ENCODE measurements at places on chromosomes 1 and 21.

GRCh38 chr1:67612788-67613241, 72.2 kb upstream of the GADD45A start:
- DNase-seq: no peak

- DNase-seq: no peak
Measured at GRCh38 chr21:46604975-46605766, at the start of gene S100B. S100B (minus strand) TSS chr21:46605082; CDS start chr21:46602415, 2,667 bp downstream.

DNA sequence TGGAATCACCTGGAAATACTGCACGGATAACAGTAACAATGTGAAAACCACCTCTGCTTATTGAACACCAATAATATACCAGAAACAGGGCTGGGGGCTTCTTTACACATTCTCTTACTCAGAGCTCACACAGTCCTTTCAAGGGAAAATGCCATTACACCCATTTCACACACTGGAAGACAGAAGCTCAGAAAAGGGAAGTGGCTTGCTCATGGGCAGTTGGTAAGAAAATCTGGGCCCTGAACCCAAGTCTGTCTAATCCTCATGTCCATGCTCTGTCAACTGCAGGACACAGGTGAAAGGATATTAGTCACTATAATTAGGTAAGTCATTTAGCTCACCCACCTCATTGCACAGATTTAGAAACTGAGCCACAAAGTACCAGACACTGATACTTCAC, 18.6 kb downstream of the C8A start:
- no peak for DNase-seq

DNA sequence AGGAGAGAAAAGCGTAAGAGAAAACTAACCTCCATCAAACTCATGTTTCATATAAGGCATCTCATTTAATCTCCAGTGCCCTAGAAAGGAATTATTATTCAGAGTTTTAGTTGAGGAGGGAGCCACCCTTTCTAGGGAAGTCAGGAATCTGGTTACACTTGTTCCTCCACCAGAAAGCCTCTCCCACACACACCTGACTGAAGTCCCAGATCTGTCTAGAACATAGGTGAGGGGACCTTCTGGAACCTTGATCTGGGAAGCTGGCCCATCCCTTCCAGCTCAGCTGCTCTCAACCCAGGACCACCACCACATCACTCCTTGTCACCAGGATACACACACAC, 1.9 kb upstream of the DENND2D start:
- no peak for DNase-seq

- DNase-seq: no peak
Measured at GRCh38 chr21:46666941-46667740, 31.7 kb downstream of the PRMT2 start.

DNA sequence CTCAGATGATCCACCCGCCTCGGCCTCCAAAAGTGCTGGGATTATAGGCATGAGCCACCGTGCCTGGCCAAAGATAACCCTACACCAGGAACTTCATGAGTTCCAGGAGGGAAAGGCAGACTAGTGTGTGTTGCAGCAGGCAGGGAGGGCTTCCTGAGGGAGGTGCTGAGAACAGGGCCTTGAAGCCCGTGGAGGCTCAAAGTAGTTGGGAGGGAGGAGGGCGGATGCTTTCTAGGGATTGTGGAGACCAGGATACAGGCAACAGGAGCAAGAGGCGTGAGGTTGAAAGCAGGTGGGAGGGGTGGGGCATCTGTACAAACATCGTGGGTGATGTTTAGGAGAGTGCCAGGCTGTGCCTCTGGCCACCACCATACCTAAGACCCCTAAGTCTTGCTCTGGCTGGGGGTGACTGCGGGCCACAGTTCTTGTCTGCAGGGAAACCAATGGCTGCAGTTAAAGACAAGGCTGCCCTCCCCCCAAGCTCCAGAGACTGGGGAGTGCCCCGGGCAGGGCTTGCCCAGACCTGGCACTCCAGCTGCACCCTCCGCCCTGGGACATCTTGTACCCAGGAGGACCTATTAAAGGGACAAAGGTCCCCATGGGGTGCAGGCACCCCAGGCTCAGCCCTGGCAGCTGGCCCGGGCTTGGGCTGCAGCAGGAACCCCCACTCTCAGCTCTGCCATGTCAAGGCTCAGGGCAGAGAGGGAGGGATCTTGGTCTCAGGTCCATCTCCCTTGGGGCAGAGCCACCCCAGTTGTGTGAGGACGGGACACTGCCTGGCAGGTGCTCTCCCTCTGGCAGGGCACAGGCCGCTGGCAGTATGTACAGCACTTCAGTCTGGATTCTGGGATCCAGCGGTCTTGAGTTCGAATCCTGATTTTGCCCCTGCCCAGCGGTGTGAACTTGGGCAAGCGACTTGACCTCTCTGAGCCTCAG, 22.1 kb upstream of the CASZ1 start:
- no peak for DNase-seq

DNA sequence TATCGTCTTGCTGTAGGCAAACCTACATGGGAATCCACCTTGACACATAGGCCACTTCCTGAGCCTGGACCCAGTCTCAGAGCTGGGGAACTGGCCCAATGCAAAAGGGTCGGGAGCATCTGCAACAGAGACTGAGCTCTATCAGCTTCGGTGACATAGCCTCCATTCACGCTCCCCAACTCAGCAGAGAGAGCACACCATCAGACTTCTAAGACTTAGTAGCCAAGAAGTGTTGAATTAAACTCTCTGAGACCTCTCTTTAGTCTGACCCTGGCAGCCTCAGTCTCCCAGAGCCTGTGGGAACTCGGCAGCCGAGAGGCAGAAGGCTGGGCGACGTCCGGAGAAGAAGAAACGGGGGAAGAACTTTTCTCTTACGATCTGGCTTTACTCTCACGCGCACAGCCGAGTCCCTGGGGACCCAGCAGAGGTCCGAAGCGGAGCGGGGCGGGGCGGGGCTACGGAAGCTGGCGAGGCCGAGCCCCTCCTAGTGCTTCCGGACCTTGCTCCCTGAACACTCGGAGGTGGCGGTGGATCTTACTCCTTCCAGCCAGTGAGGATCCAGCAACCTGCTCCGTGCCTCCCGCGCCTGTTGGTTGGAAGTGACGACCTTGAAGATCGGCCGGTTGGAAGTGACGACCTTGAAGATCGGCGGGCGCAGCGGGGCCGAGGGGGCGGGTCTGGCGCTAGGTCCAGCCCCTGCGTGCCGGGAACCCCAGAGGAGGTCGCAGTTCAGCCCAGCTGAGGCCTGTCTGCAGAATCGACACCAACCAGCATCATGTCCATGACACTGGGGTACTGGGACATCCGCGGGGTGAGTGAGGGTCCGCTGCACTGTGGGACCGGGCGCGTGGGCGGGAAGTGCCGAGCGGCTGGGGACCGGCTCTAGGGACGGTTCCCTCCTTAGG, at the start of gene GSTM4:
TSS of gene GSTM4 (plus strand) at position 485 of the 905 bp plus-strand sequence. CDS start at position 776, 291 bp downstream.
- peak; percentile 95 for DNase-seq

DNA sequence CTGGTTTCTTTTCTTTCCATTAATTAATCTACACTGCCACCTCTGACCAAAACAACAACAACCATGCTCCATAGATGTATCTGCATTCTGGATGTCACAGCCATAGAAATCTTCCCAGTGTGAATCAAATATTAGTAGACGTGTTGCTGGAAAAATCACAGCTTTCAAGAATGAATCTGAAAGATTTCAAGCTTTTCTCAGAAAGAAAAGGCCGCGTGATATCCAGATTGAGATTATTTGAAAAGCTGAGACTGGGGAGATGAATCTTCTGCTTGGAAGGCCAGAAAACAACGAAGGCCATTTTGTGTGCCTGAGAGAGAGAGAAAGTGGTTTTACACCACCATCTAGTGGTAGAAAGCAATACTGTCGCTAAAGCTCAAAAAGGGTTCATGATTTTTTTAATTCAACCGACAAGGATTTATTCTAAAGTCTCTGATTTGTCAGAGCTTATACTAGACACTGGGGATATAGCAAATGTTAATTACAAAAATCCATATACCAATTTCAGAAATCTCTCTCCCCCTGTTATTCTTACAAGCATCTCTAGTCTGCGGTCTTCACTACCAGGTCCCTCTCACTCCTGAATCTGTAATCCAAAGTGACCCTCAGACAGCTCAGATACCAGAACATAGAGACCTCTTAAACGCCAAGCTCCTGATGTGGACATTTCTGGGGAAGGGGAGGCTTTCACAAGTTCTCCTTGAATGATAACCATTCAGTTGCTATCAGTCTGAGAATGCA, 87.5 kb upstream of the SGIP1 start:
- DNase-seq: peak; percentile 50

DNA sequence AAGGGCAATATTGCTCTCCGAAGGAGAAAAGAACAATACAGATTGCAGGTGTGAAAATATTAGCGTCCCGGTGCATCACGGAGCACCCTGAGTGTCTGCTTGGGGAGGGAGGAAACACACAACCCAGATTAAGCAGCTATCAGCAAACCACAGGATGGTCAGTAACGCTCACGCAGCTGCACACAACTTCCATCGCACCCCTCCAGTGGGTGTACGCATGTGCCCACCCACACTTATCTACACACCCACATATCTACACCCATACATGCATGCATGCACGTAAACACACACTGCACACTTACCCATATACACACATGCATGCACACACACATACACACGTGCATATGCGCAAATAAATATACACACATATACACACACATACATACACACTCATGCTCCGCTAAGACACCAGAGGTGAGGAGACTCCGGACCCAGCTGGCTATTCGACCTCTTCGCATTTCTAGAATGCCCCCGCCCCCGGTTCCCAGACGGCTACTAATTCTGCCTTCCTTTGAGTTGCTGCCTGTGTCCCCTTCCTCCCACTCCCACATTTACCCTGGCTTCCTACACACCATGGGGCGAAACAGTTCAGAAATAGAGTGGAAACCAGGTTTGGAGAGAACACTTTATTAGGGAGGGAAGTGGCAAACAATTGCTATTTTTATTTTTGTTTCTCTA, 26.2 kb downstream of the ITPKB start:
- no peak for DNase-seq

- DNase-seq: peak; percentile 90
Measured at GRCh38 chr1:15975358-15975804, 520 bp downstream of the ZBTB17 start.

- no peak for DNase-seq
Measured at GRCh38 chr1:11013160-11013531, 692 bp downstream of the TARDBP start.

GRCh38 chr1:61428146-61428545, 296.8 kb downstream of the TM2D1 start:
- DNase-seq: no peak

DNA sequence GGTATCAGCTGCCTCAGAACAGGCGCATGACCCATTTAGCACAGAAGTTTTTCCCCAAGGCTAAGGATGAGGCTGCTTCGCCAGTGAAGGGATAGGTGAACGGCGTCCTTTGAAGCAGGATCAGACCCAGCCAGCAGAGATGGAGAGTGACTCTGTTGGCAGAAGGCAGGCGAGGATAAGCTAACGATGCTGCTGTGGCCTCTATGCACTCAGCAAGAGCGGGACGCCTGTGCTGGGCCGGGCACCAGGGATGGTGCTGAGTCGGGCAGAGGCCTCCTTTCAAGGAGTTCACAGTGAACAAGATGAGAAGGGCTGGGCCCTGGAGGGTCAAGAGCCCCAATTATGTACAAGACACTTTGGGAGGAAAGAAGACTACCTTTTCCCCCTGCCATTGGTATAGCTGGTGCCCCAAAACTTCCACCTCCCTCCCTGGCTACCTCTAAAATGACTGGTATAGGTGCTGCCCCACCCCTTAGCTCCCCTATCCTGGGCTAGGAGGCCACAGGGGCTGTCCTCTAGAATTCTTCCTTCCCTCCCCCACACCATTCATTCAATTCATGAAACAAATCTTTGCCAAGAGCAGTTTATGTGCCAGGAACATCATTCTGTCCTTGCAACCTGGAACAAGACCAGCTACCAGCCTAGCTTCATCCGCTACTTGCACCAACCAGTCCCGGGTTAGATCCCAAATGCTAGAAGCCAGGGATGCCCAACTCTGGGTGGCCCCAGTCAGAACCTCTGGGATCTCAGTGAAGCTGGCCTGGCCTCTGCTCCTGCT, 7.5 kb downstream of the XKR8 start:
- no peak for DNase-seq

DNA sequence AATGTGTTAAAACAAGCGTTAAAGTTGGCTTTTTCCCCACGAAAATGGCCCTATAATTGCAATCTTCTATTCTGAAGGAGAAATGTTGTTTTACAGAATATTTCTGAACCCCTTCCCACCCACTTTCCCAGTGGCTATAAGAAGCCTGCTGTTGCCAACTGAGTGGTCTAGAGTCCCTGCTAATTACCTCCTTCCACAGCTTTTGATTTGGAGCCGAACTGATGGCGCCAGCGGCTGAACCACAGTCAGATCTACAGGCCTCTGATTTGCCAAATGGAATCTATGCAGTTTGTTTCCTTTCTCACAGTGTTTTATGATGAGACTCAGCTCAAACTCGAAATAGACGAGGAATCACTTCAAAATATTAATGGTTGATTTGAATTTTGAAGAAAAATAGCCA, 76.0 kb upstream of the C1orf105 start:
- no peak for DNase-seq

DNA sequence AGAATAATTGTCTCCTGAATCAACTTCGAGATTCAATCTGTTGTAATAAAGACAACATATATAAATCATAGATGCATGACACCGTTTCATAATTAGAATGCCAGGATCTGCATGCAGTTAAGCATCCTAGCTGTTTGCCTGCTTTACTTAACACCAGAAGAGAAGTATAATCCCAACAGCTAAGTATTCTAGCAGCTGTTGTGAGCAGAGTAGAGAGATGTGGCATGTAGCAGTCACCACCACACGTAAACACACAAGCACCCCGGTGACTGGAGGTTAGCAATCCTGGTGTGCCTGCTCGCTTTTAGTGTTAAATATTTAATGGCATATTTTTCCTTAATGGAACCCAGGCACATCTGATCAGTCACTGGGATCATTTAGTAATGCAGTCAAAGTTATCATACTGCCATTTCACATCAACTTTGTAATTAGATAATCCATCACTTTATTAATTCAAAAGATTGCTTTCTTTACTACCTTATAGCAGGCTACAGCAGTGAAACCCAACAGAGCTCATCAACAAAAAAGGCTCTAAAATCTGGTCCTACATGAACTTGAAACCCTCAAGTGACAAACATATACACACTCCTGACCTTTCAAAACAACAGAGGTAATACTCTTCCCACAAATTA, 187.9 kb downstream of the SMYD3 start:
- DNase-seq: no peak

DNA sequence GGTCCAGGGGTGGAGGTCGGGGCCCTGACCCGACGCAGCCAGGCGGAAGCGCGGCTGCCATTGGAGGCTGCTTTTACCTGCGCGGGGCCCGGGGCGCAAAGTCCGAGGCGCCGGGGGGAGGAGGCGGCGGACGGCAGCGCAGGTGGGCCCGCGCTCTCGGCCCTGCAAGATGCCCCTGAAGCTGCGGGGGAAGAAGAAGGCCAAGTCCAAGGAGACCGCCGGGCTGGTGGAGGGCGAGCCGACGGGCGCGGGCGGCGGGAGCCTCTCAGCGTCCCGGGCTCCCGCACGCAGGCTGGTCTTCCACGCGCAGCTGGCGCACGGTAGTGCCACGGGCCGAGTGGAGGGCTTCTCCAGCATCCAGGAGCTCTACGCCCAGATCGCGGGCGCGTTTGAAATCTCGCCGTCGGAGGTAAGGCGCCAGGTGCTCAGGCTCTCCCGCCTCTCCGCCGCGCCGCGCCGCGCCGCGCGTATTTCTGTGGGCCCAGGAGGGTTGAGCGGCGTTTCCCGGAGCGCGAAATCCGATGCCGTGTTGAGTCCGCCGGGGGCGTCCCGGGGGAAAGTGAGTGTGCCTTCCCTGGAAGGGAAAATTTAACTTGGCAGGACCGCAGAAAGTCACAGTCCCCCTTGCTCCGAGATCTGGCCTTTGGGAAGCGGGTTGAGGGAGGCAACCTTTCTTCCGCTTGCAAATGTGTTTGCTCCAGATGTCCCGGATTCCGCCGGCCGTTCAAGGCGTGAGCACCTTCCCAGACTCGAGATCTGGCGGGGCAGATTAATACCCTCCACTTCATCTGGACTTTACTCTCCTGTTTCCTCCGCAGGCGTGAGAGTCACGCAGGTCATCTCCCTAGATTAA, at the start of gene GIPC2:
TSS of gene GIPC2 (plus strand) at position 41 of the 853 bp plus-strand sequence. CDS start at position 170, 129 bp downstream.
- no peak for DNase-seq
